Psoas muscle (tissue), 8 donors: ENCODE measurements at places on chromosomes 5 and 9.

GRCh38 chr5:169647566-169647965 is 10.5 kb downstream of the DOCK2 start:
- no peaks in the 10 kb centered on the region for H3K36me3 ChIP-seq
- H3K27ac ChIP-seq, result no peak overlapping the region
- no peaks in the 10 kb centered on the region for H3K27me3 ChIP-seq
- no peak overlapping the region for H3K4me3 ChIP-seq

GRCh38 chr9:21688108-21689102 is 114.0 kb upstream of the MTAP start:
- H3K27ac ChIP-seq, result no peak overlapping the region
- H3K4me1 ChIP-seq, result no peaks in the 10 kb centered on the region
- H3K27me3 ChIP-seq, result no peaks in the 10 kb centered on the region
- no peak overlapping the region for H3K4me3 ChIP-seq
- no peaks in the 10 kb centered on the region for H3K36me3 ChIP-seq

DNA sequence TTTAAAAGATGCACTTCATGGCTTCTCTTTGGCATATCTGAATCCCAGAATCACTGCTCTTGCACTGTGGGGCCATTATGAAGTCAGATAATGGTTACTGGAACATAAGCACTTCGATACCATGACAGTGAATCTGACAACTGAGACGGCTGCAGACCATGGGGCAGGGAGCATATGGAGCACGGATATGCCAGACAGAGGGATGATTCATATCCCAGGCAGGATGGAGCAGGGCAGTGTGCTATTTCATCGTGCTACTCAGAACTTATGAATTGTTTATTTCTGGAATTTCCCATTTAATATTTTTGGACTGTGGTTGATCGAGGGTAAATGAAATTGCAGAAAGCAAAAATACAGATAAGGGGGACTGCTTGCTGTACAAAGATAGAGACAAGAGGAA is 145.0 kb downstream of the EGFLAM start:
- no peak overlapping the region for H3K27ac ChIP-seq
- H3K36me3 ChIP-seq, result no peaks in the 10 kb centered on the region
- no peak overlapping the region for H3K4me3 ChIP-seq
- no peaks in the 10 kb centered on the region for H3K4me1 ChIP-seq
- DNase-seq, result no peak

- DNase-seq, result no peak
- H3K27ac ChIP-seq, result no peak overlapping the region
- H3K4me3 ChIP-seq, result no peak overlapping the region
- H3K36me3 ChIP-seq, result no peaks in the 10 kb centered on the region
- no peaks in the 10 kb centered on the region for H3K27me3 ChIP-seq
Observed at GRCh38 chr9:9412241-9412640, 1200.6 kb downstream of the PTPRD start.

- H3K4me1 ChIP-seq, result peaks cover 32% of the 10 kb centered on the region
- no peak overlapping the region for H3K27ac ChIP-seq
- H3K27me3 ChIP-seq, result no peaks in the 10 kb centered on the region
- DNase-seq, result no peak
Observed at GRCh38 chr9:89996116-89996515, 391.3 kb downstream of the GADD45G start.

- no peak overlapping the region for H3K4me3 ChIP-seq
- peak; percentile 49 for DNase-seq
- no peaks in the 10 kb centered on the region for H3K27me3 ChIP-seq
- no peaks in the 10 kb centered on the region for H3K36me3 ChIP-seq
- H3K4me1 ChIP-seq, result no peaks in the 10 kb centered on the region
Observed at GRCh38 chr9:89021154-89021803, 30.0 kb downstream of the S1PR3 start.

DNA sequence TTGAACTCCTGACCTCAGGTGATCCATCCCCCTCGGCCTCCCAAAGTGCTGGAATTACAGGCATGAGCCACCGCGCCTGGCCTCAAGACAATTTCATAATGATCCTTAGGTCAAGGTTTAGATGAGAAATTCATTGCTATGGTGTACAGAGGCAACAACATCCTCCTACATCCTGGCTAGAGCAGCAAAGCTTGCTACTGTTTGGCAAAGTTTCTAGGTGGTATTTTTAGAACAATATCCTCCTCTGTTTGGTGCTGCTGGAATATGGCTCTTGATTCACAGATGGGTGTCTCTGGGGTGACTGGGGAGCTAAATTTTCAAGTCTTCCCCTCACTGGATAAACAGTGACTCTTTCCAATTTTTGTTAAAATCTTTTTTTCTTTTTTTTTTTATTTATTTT is 30.6 kb downstream of the CRHBP start:
- no peak for DNase-seq
- no peak overlapping the region for H3K4me3 ChIP-seq
- H3K4me1 ChIP-seq, result no peaks in the 10 kb centered on the region
- H3K27me3 ChIP-seq, result no peaks in the 10 kb centered on the region

DNA sequence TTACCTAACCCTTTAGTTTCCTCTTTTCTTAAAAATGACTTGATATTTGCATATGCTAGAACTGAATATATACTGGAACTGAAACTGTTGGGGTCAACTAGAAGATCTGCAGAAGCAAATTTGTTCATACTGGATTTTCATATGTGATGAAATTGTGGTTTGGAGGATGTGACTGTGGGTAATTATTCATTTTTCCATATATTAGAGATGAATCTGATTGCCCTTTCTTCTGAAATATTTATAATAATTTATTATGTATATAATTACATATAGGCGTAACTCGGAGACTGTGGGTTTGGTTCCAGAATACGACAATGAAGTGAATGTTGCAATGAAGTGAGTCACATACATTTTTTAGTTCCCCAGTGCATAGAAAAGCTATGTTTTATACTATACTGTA is 149.1 kb downstream of the ATP10B start:
- H3K4me1 ChIP-seq, result no peaks in the 10 kb centered on the region
- no peak for DNase-seq
- no peak overlapping the region for H3K4me3 ChIP-seq

DNA sequence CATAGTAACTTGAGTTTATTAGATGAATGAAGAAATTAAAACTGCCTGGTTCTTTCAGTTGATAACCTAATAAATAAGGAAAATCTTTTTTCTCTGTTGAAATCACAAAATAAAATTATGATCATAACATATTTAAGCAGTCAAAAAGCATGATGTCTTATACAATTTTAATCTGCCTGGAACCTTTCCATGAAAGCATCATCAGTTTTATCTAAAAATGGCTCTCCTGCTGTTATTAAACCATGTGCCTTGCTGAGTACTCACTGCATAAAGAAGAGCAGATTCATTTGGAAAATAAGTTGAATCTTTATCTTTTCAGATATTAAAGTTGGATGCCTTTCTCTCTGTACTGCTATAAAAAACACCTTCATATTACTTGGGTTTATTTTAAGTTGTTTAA is 148.8 kb downstream of the SLC24A2 start:
- H3K4me3 ChIP-seq, result no peak overlapping the region
- H3K4me1 ChIP-seq, result no peaks in the 10 kb centered on the region
- H3K27ac ChIP-seq, result no peak overlapping the region
- H3K36me3 ChIP-seq, result no peaks in the 10 kb centered on the region

DNA sequence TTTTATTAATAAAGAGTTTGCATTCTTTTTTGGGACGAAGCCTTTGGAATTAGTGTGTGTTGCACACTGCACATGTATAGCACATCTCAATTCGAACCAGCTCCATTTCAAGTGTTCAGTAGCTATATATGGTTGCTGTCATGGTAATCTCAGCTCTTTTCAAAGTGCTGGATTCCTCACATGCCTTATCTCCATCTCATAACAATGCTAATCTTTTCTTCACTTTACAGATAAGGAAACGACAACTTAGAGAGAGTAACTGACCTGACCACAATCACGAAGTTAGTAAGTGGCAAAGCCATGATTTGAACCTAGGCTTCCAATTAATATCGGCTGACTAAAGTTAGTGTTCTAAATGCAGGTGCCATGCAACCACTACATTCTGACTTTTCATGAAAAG is 204.8 kb upstream of the RASEF start:
- H3K4me1 ChIP-seq, result peaks cover 29% of the 10 kb centered on the region
- H3K27ac ChIP-seq, result peak overlapping the region; percentile 91
- no peaks in the 10 kb centered on the region for H3K27me3 ChIP-seq
- no peak overlapping the region for H3K4me3 ChIP-seq
- no peaks in the 10 kb centered on the region for H3K36me3 ChIP-seq

GRCh38 chr5:56639476-56639875 is 175.9 kb upstream of the MAP3K1 start:
- DNase-seq, result no peak
- no peaks in the 10 kb centered on the region for H3K4me1 ChIP-seq
- H3K27ac ChIP-seq, result no peak overlapping the region
- H3K27me3 ChIP-seq, result no peaks in the 10 kb centered on the region
- no peaks in the 10 kb centered on the region for H3K36me3 ChIP-seq

DNA sequence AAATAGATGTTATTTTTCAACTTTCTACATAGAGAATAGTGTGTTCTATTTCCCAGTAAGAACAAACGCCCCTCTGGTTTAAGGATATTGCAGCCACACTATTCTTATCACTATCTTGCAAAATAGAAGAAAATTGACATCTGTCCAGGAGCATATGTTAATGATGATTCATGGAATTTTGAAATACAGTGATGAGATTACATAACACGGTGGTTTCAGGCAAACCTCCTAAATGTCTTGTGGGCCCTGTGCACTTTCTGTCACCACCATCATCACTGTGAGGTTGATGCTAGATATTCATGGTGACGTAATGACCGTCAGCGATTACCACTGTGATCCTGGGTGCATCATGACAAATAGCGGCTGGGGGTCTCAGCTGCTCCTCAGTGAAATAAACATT is 48.1 kb downstream of the CFAP90 start:
- no peaks in the 10 kb centered on the region for H3K36me3 ChIP-seq
- H3K27me3 ChIP-seq, result no peaks in the 10 kb centered on the region
- DNase-seq, result no peak
- peaks cover 10% of the 10 kb centered on the region for H3K4me1 ChIP-seq
- peak overlapping the region; percentile 76 for H3K27ac ChIP-seq

DNA sequence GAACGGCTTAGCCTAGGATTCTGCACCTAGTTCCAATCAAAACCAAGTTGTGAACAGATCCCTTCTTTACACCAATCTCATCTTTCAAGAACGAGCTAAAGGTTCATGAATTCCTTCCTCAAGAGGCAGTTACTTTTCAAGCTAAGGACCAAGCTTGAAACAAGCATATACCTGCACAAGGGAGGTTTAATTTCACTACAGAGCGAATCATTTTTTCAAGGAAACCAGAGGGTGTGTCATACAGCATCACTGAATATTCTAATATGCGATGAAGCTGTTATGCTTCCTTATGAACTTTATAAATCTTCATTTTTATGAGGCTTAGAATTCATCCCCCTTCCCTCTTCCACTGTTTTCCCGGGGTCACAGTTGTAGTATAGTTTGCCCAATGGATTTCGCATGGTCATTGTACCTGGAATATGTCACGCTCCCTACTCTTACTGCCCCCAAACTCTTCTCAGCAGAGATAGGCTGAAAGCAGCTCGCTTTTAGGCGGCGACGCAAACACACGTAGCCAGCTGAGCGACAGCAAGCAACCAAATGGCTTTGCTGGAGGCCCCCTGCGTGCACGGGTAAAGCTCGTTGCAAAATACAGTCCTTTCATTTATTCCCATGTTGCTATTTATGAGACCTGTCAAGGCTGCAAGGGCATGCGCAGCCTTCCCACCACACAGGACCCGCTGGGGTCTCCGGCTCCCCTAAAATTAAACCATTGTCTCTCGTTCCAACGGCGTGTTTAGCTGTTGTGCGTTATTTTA is 832 bp downstream of the LMBRD2 start:
- peak overlapping the region; percentile 85 for H3K4me3 ChIP-seq
- peak overlapping the region; percentile 89 for H3K27ac ChIP-seq
- peaks cover 31% of the 10 kb centered on the region for H3K4me1 ChIP-seq
- H3K27me3 ChIP-seq, result no peaks in the 10 kb centered on the region
- peak; percentile 26 for DNase-seq

DNA sequence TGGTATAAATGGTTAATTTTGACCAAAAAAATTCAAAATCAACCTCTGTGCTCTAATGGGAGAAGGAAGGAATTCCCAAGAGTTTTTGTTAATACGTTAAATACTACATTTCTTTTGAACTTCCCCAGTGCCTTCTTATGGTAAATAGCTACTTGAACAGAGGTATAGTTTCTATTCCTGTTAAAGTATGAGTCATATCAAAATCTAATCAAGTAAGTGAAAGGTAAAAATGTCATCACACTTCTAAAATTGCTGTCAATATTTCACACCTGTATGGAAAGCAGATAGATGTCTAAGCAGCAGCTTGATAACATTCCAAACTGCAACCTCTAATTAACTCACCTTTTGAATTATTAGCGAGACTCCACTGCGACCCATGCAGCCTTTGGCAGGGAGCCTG is 214.1 kb upstream of the MEF2C start:
- H3K27ac ChIP-seq, result no peak overlapping the region
- no peaks in the 10 kb centered on the region for H3K36me3 ChIP-seq

GRCh38 chr9:33850267-33850629 is 33.3 kb downstream of the UBE2R2 start:
- H3K27ac ChIP-seq, result peak overlapping the region; percentile 61
- H3K4me3 ChIP-seq, result no peak overlapping the region
- H3K4me1 ChIP-seq, result peaks cover 33% of the 10 kb centered on the region
- H3K36me3 ChIP-seq, result no peaks in the 10 kb centered on the region

- no peaks in the 10 kb centered on the region for H3K4me1 ChIP-seq
- no peak overlapping the region for H3K4me3 ChIP-seq
- peaks cover 3% of the 10 kb centered on the region for H3K36me3 ChIP-seq
- no peak for DNase-seq
- H3K27ac ChIP-seq, result no peak overlapping the region
Observed at GRCh38 chr9:75168270-75169178, 80.2 kb downstream of the OSTF1 start.

- DNase-seq, result no peak
- no peak overlapping the region for H3K4me3 ChIP-seq
- H3K27me3 ChIP-seq, result no peaks in the 10 kb centered on the region
- no peaks in the 10 kb centered on the region for H3K4me1 ChIP-seq
Observed at GRCh38 chr5:5585751-5586341, 163.4 kb downstream of the ICE1 start.

DNA sequence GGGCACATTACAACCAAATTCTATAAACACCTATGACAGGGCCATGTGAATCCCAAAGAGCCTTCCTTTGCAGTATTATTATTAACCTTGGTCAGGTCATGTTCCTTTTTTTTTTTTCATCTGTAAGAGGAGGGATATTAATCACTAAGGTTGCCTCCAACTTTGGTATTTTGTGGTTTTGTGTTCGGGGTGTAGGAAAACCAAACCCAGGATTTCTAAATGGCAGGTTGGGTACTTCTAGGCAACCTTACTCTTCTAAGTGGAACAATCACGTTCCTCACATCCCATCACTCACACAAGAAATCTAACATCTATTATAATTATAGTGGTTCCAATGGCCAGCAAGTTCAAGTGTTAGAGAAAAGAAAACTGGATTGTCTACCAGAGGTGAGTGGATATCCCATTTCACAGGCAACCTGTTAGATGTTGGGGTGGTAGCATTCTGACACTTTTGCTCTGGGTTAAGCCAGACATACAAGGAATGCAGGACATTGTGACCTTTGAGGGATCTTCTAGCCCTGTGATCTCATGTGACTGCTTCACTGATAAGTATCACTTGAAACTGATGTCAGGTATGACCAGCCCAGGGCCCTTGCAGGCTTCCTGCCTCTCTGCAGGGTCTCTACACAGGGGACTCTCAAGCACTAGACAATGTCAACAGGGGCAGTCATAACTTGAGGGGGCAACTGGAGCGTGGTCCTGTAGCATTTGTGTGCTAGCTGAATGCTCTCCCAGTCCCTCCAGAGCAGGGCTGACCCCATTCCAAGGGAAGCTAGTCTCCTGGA is 126.2 kb upstream of the VLDLR start:
- DNase-seq, result no peak
- H3K27ac ChIP-seq, result peak overlapping the region; percentile 1
- peaks cover 28% of the 10 kb centered on the region for H3K4me1 ChIP-seq
